ENCODE measurements at places on chromosomes 5 and 9.

- DNase-seq = no peak
Observed at GRCh38 chr9:124133727-124134126, 122.2 kb downstream of the LHX2 start.

DNA sequence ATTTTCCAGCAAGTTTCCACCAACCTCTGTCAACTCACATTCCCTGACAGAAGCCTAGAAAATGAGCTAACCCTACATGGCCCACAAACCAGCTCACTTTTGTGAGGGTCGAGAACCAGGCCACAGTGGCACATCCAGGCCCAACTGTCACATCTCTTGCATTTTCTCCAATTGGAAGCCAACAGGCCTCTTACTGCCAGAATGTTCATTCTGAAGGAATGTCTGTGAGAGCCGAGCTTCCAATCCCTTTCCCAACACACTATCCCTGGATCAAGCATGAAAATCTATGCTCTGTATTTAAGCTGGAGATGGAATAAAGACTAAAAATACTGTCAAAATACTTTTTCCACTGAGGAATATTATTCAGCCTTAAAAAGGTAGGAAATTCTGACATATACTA is 20.0 kb downstream of the MARCHF3 start:
- no peak for DNase-seq

- DNase-seq = no peak
Observed at GRCh38 chr9:87442451-87442850, 55.2 kb upstream of the DAPK1 start.

DNA sequence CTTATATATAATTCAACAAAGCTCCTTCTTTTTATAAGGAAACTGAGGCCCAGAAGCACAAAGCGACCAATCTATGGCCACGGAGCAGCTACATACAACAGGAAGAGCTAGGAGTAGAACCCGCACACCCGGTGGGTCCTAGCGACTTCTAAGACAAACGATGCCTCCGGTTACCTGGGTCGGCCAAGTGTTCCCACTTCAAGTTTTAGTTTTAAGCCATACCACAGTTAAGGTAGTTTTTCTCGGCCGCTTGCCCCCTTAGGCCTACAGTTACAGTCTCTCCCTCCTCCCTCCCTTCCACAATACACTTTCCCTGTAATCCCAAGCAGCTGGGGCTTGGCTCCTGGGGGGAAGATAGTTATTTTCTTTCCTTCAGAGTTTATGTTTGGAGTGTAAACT is 533 bp downstream of the SREK1IP1 start:
- DNase-seq = no peak

DNA sequence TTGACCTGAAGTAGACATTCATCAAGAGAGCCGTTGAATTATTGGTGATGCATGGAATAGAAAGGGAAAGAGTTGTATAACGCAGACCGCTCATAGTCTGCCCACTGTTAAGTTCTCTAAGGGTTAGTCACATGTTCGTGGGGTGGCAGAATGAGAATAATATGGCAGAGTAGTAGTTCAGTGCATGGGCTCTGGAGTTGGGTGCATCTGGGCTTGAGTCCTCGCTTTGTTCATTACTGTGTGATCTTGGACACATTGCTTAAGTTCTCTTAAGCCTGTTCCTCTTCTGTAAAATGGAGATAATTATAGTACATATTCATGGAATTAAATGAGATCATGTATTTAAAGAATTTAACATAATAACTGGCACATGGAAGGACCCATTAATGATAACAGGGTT is 23.6 kb downstream of the TNPO1 start:
- no peak for DNase-seq

- no peak for DNase-seq
Observed at GRCh38 chr5:41416336-41416735, 94.1 kb downstream of the PLCXD3 start.

DNA sequence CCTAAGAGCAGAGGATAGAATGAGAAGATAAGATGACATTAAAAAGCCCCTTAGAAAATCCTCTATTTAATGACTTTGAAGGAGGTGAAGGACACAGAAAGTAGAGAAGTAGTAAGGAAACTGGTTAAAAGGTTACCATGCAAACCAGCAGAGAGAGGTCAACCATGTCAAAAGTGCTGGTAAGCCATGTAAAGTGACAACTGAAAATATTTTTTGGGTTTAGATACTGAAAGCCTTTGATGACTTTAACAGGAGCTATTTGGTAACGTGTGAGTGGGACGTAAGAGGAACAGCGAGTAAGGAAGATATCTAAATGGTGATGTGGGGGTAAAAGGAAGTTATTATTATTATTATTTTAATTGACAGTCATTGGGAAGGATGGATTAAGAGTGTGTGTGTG is 56.9 kb downstream of the MACIR start:
- DNase-seq = no peak
